ENCODE measurements at places on chromosomes 4 and X.

- DNase-seq: no peak
Observed at GRCh38 chr4:165293061-165293460, 34.4 kb upstream of the MSMO1 start.

- DNase-seq: no peak
Observed at GRCh38 chrX:115284877-115285276, 4.6 kb upstream of the LUZP4 start.

DNA sequence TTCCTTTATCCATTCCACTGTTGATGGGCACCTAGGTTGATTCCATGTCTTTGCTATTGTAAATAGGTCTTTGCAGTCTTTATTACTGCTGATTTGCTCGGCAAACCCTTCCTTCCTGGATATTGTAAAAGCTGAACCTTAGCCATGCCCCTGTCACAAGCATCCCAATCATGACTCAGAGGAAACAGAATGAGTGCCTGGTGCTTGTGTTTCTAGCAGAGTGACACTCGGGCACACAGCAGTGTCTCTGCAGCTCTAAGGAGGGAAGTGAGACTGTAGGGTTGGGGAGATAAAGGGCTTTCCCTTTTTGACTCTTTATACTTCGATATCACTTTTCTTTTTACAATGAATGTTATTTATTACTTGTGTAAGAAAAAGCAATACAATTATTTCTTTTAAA lies 83.3 kb downstream of the AKAP4 start:
- DNase-seq: no peak

DNA sequence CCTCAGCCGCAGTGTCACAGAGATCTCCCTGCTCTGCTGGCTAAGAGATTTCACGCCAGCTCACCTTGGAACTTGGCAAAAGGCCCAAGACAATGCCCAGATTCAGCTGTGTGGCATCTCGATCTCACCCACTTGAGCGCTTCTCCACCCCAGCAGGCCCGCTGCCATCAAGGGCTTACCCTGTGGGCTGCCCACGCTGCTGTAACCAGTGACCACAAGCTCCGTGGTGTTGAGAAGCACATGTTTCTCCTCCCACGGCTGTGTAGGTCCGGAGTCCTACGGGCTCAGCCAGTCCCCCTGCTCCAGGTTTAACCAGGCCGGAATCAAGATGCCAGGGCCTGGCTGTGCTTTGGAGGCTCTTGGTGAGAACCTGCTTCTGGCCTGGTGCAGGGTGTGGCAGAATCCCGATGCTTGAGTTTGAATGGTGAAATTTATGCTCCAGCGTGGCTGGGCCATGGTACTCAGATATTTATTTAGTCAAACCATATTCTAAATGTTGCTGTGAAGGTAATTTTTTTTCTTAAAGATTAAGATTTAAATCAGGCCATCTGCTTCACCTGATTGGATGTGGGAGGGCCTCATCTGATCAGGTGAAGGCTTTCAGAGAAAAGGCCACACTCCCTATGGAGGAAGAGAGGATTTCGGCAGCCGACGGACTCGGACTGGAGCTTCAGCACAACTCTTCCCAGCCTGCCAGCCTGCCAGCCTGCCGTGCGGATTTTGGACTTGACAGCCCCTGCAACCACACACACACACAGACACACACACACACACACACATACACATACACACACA lies 24.8 kb upstream of the ADRA2C start:
- no peak for DNase-seq

- DNase-seq: no peak
Observed at GRCh38 chrX:10519761-10520160, 100.6 kb downstream of the MID1 start.

DNA sequence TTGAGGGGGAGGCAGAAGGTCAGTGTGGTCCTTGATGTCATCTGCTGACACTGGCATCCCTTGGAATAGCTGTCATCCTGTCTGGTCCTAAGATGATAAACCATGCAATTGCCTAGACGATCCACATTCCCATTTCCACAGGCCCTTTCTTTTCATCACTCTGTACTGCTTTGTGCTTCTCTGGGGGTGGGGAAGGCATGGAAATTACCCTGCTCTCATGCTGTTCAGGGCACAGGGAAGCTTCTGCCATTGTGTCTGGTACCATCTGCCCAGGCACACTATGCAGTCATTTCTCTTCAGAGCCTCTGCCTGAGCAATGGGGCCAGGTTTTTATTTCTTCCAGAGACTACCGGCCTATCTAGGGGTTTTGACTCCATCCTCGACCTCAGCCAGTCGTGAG lies 49.7 kb upstream of the ELOVL6 start:
- DNase-seq: no peak
